NCI-H460 (cell line): ENCODE measurements at places on chromosomes 6 and 20. TPM values are rescaled to one million over a fixed set of nuclear protein-coding genes. Genes with fewer than 3 reads are reported as not detected.

BMP5 gene
- 3.3 and 4.1 TPM in 2 replicates for total RNA-seq

- no peak for DNase-seq
Measured at GRCh38 chr6:139885909-139886308, 511.5 kb upstream of the CITED2 start.

- DNase-seq = no peak
Measured at GRCh38 chr20:62485062-62485700, 9.4 kb upstream of the GATA5 start.

PBOV1 gene
- total RNA-seq = not detected in 2 replicates

SDCBP2 gene
- 3.6 and 5.0 TPM in 2 replicates for total RNA-seq

SLC26A8 gene
- not detected in 2 replicates for total RNA-seq

ACTL10 gene
- not detected in 2 replicates for total RNA-seq

ECT2L gene
- not detected in 2 replicates for total RNA-seq
